ENCODE measurements at places on chromosomes 2 and 18.

- DNase-seq: no peak
Observed at GRCh38 chr2:19574778-19575260, 216.4 kb upstream of the OSR1 start.

GRCh38 chr18:11783716-11784331 lies 67.4 kb upstream of the CHMP1B start:
- no peak for DNase-seq

DNA sequence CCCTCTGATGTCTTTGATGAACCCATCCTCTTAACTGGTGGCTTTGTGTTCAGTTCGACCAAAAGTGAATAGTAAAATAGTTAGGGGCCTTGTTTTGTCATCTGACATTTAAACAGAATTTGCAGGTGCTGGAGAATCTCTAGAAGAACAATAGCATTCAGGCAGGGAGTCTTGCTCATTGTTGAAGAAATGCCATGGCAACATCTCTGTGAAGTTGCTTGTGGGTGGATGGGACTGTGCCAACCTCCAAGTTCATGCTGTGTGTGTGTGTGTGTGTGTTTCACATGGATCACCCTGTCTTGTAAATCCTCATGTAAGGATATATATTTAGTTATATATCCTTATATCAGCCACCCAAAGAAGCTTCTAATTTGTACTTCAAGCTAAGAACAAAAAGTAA lies 66.7 kb downstream of the SKA1 start:
- DNase-seq: no peak

GRCh38 chr2:153106802-153107477 lies 371.6 kb downstream of the RPRM start:
- DNase-seq: no peak

DNA sequence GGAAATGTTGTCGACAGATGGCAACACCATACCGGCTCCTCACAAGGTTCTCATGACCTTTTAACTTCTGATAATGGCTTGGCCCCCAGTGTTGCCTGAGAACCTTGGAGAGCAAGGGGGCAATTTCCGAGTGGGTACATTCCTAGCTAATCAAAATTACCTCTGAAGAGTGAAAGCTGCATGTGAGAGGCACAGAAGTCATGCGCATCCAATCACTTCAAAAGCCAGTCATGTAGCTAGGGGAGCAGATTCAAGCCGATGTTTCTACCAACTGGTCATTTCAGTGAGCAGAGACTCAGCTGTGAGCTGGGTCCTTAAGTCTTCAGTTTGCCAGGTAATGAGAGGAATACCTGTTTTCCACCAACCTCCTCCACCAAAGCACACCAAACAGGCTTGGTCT lies 111.4 kb downstream of the LIPG start:
- no peak for DNase-seq

DNA sequence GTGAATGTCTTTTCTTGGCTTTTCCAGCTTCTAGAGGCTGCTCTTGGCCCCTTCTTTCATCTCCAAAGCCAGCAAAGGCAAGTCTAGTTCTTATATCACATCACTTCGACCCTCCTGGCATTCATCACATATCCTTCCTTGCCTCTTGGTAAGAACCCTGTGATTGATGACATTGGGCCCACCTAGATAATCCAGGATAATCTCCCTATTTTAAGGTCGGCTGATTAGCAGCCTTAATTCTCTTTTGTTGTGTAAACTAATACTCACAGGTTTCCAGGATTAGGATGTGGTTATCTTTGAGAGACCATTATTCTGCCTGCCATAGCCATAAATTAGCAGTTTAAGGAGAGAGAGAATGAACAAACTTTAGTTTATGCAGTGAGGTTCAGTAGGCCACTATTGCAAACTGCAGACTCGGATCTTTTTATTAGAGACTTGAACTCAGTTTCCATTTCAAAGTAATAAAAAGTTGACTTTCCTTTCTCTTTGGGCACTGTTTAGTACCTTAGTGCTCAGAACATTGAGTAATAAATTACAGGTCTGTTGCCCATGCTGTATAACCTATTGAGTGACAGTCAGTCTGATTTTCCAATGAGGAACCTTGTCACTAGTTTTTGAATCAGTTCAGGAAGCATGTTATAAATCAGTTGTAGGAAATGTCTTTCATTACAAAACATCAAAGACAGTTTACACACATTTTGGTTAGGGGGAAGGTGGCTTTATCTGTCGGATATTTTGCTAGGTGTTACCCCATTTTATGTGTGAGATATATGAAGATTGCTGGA lies 4.5 kb downstream of the NDUFV2 start:
- DNase-seq: no peak

GRCh38 chr2:207082619-207083018 lies 83.1 kb downstream of the KLF7 start:
- DNase-seq: no peak

DNA sequence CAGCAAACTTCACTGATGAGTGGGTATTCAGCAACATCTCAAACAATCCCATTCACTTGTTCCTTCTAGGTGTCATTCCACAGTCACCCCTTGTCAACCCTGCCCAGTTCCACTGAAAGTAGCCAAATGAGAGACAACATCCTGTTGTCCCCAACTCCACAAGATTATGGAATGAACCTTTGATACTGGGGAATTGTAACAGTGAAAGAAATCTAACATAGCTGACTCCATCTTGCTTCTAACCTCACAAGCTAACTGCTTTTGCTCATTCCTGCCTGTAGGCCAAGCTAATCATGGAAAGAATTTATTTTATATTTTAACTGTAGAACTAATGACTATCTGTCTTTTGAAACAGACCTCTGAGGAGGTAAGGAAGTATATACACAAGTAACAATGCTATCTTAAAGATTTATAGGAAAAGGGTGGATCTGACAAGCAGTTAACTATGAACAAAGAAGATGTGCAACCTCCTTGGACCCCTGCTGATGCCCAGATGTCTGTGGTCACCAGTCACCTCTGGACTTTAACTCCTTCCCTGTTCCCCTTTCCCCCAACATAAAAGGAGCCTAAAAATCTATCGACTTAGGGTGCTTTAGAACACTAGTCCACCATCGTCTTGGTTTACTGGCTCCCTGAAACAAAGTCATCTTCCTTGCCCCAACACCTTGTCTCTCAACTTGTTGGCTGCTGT lies 6.9 kb upstream of the ANXA4 start:
- peak; percentile 32 for DNase-seq

DNA sequence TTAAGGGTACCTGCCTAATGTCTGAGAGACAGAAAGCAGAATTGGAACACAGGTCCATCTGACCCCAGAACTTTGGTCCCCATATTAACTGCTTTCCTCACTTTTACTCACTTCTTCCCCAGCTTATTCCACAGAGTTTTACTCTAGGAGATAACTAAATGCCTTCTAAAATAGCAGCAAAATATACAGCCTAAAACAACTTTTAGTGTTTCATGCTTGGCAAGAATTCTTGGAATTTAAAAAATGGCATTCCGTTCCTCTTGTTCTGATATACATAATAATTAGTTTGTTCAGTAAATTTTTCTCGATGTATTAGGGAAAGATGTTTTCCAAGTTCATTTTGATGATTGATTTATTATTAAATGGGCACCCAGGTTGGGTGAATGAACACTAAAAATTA lies 151.9 kb downstream of the FHOD3 start:
- no peak for DNase-seq

- DNase-seq: no peak
Observed at GRCh38 chr2:97720746-97721145, 7.4 kb downstream of the ZAP70 start.

DNA sequence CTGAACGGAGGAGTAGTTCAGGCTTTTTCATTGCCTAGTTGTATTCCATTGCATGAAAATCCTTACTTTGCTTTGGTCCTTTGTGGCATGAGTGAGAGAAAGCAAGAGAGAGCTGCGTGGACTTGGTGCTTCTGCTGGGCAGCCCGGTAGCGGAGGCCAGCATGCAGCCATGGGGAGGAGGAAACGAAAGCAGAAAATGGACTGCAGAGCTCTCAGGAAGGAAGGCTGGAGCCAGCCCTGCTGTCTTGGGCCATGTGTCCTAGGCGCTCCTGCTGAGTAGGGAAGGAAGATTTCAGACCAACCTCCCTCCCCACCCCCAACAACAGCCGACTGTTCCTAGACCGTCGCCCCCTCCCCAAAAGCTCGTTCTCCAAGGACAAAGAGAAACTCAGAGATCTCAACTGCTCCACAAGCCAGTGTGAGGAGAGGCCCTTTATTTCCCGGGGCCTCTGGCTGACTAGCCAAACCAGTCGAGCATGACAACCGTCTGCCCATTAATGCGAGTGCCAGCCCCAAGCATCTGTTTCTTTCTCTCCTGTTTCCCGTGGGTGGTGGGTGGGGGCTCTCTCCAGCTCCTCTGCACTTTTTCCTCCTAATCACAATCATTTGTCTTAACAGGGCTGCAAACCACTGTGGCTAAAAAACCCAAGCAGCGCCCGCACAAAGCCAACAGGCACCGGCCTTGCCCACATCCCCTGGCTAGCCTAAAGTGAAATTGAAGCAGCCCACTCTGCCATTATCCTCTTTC lies 66.8 kb upstream of the FZD7 start:
- no peak for DNase-seq

DNA sequence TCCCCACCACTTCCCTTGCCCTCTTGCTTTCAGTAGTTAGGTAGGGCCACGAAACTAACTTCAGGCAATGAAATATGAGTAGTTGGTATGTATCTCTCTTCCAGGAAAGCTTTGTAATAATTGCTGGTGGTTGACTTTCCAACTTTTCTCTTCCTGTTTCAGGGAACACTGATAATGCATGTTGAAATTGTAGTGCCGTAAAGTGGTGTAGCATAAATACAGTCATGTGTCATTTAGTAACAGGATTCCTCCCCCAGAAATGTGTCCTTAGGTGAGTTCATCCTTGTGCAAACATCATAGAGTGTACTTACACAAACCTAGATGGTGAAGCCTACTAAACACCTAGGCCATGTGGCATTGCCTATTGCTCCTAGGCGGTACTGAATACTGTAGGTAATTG lies 429.2 kb downstream of the PID1 start:
- DNase-seq: no peak

DNA sequence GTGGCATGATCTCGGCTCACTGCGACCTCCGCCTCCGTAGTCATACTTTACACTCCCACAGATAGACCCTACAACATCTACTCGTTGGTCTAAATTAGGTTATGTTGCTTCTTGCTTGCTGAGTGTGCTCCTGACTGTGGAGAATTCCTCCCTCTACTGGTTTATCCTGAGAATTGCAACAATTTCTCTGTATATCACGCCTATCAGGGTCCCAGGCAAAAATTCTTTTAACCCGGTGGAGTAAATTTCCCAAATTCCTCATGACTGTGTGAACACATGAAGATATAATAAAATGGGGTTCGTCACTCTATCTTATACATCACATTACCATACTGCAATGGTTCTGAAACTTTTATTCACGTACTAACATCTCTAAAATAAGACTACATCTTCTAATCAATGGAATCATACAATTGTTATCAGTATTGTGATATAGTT lies 156.7 kb downstream of the EVA1A start:
- peak; percentile 55 for DNase-seq

GRCh38 chr18:24982831-24983230 lies 369.1 kb downstream of the ZNF521 start:
- no peak for DNase-seq

DNA sequence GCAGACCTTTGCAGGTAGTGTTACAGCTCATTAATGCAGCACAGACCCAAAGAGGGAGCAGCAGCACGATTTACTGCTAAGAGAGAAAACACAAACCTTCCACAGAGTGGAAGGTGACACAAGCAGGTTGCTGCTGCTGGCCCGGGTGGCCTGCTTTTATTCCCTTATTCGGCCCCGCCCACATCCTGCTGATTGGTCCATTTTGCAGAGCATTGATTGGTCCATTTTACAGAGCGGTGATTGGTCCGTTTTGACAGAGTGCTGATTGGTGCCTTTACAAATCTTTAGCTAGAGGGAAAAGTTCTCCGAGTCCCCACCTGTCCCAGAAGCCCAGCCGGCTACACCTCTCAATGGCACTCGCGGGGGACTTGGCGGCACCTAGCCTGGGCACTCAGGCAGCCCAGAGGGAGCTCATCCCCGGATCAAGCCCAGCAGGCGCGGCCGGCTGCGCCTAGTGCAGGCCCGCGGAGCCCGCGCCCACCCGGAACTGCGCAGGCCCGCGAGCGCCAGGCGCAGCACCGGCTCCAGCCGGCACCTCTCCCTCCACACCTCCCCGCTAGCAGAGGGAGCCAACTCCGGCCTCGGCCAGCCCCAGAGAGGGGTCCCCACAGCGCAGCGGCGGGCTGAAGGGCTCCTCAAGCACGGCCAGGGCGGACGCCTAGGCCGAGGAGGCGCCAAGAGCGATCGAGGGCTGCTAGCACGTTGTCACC lies 825.6 kb upstream of the HS6ST1 start:
- DNase-seq: no peak

GRCh38 chr18:74520096-74520833 lies 14.0 kb upstream of the CNDP1 start:
- DNase-seq: no peak

DNA sequence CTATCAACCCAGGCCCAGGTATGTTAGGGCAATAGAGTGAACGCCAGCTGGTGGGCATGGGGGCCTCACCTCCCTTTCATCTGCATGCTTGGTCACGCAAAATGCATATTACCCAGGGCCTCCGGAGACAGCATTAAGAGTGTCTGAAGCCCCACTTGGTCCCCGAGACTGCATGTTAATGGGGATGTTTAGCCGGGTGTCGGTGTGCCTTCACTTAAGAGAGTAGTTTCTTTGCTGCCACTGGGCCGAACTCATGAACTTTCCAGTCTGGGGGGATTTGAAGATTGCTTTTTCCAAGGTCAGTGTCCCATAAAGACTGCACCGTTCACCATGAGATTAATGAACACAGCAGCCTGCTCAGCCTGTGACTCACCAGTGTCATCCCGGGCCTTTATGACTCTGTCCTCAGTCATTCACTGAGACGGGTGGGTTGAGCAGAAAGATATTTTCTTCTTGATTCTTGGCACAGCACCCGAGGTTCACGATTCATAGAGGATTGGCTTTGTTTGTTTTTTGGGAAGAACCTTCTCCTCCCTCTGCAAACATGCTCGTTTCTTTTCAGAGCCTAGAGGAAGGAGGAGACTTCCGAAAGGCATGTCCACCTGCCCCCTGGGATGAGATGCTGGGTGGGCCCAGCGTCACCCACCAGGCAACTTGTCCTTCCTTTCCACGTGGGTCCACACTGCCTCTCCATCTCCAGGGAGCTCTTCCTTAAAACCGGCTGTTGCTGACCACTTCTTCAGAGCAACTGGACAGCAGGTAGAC lies 199.1 kb downstream of the GLI2 start:
- peak; percentile 96 for DNase-seq

DNA sequence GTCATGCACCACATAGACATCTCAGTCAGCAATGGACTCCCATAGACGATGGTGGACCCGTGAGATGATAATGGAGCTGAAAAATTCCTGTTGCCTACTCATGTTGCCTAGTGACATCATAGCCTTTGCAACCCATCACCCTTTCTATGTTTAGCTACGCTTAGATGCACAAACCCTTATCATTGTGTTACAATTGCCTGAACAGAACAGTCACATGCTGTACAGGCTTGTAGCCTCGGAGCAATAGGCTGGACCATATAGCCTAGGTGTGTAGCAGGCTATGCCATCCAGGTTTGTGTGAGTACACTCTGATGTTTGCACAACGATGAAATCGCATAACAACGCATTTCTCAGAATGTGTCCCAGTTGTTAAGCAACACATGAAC lies 221.6 kb downstream of the ALPK2 start:
- DNase-seq: no peak

GRCh38 chr2:158662421-158662820 lies 132.7 kb upstream of the DAPL1 start:
- DNase-seq: no peak

Data from LoVo (cell line).